ENCODE measurements at places on chromosomes 12 and 14. TPM values are rescaled to one million over a fixed set of nuclear protein-coding genes. Genes with fewer than 3 reads are reported as not detected.

DNA sequence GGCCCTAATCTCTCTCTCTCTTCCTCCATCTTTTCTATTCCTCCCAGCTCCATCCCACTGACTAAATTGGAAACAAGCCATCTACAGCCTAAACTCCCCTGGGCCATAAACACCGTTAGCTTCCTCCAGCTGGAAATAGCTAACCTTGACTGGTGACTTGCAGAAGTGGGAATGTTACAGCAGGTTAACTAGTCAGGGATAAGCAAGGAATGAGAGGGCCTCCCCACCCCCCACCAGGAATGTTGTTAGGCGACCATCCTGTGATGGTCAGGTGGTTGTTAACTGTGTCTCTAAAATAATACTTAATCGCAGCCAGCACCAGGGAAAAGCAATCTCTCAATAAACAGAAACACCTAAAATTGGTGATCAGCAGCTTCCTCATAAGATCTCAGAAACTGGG lies 40.8 kb downstream of the MIS18BP1 start:
- DNase-seq: no peak

DNA sequence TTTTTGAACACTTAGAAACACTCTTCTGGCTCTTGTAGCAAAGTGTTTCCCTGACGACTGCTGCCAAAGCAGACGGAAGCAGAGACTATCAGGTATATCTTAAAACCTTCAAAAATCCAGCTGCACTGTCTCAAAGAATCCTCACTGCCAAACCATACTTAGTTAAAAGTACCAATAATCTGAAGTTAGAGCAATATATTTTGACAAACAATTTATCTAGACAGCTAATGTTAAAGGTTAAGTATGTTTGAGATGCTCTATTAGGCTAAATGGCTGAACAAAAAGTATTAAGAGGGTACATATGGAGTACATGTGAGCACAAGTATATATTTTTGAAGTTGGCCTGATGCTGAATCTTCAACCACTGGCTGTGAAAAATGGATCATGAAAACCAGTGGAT lies 331.9 kb upstream of the DIO2 start:
- no peak for DNase-seq

- DNase-seq: no peak
Observed at GRCh38 chr14:49942090-49942489, 49.2 kb downstream of the ARF6 start.

The PHC1 gene
- 38.2 TPM for total RNA-seq

GRCh38 chr12:75727577-75727976 lies 216.2 kb upstream of the KRR1 start:
- no peak for DNase-seq

- DNase-seq: no peak
Observed at GRCh38 chr12:109343677-109344076, 4.0 kb upstream of the MYO1H start.

The PDE3A gene
- 129 TPM for total RNA-seq

DNA sequence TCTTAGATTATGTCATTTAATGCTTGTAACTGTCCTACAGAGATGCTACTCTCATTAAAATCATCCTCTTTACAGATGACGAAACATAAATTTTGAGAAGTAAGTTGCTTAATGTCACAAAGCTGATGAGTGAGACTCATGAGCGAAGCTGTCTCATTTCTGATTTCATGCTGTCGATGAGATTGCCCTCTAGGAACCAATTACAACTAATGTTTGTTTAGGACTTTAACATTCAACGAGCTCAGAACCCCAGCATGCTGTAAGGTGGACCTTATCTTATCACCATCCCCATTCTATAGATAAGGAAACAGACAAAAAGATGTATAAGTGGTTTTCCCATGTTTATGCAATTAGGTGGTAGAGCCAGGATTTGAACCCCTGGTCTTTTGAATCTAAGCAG lies 23.1 kb downstream of the BHLHE41 start:
- DNase-seq: no peak

DNA sequence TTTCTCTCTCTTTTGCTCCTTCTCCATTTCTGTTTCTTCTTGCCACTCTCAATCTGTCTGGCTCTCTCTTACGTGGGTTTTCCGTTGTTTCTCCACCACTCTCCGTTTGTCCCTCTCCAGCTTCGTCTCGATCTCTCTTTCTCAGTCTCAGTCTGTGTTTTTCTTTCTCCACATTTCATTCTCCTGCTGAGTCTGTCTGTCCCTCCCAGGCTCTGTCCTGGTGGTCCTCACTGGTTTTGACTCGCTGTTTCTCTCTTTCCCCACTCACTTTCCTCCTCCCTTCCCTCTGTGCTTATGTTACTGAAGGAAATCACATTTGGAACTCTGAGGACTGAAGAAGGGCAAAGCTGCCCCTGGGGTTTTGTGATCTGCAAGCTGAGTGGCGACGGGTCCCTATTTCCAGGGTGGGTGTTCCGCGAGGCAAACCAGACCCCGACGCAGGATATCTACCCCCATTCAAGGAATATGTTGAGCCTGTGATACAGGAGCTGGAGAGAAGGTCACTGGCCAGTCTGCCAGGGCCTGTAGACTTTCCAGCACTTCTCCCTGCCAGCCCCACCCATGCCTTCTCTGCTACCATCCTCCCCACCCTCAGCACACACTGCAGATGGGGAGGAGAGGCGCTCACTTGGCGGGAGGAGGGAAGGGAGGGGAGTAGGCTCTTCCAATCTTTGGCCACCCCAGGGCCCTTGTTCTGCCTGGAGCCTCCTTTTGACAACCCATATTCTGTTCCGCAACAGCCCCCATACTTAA lies 102.7 kb upstream of the MAP1LC3B2 start:
- DNase-seq: no peak

DNA sequence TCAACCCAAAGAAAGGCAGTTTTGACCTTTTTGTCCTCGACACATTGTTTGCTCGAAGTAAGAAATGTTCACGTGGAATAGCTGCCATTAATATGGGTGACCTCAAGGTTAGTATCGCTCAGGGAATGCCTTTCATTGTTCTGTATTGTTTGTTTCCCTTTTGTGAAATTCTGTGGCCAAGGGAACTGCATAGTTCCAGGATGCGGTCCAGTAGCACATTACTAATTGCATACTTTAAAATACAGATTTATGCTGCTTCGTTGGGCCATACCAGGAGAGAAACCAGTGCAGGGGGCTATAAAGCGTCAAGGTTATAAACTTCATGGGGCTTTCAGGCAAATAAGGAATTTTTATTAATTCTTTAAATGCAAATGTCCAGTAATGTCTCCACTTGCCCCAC lies 73.3 kb upstream of the USP44 start:
- no peak for DNase-seq

- DNase-seq: peak; percentile 20
Observed at GRCh38 chr14:106872611-106873446, 1346.4 kb downstream of the TMEM121 start.

GRCh38 chr12:58564721-58565120 lies 355.6 kb downstream of the LRIG3 start:
- DNase-seq: no peak

GRCh38 chr14:29007990-29008389 lies 241.4 kb downstream of the FOXG1 start:
- no peak for DNase-seq

- no peak for DNase-seq
Observed at GRCh38 chr12:82688596-82688995, 1.9 kb downstream of the TMTC2 start.

DNA sequence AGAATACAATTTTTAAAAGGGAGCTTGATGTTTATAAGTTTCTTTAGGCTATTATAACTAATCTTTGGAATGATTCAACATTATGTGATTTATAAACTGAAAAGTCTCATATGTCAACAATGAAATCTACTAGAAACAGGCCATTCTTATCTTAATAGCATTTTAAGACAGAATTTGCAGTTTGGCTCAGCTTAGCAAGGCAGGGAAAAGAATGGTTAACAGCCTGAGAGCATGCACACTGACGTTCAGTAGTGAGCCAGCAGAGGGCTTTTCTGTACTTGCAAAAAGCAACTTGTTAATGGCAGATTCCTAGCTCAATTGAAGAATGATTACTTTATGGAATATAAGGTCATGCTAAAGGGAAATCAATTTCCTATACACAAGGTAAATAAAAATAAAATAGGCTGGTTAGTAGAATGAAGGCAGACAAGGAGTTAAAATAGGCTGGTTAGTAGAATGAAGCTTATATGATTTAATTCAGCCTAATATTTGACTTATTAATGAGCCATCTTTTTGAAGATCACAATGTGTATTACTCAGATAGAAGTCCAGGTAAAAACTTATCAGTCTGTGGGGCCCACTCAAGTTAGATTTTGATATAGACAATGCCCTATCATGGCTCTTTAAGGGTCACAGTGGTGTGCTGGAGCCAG lies 95.9 kb downstream of the OTOGL start:
- DNase-seq: peak; percentile 24

DNA sequence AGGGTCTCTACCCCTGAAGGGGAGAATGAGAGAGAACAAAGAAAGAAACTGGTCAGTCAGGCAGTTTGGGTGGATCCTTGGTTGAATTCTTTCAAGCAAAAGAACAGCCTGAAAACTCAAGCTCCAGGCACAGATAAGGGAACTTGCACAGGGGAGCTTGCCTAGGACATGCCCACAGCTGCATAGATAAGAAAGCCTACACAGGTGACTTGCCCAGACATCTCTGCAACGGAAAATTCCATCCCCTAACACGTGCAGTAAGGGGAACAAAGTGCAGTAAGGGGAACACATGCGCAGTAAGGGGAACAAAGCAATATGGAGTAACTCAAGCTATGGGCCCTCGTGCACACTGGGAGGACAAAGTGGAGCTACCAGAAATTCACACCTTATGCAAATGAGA lies 540.1 kb upstream of the MIS18BP1 start:
- no peak for DNase-seq

GRCh38 chr14:92819011-92819597 lies 25.0 kb downstream of the GOLGA5 start:
- no peak for DNase-seq

The OLR1 gene
- total RNA-seq: 0.50 TPM

DNA sequence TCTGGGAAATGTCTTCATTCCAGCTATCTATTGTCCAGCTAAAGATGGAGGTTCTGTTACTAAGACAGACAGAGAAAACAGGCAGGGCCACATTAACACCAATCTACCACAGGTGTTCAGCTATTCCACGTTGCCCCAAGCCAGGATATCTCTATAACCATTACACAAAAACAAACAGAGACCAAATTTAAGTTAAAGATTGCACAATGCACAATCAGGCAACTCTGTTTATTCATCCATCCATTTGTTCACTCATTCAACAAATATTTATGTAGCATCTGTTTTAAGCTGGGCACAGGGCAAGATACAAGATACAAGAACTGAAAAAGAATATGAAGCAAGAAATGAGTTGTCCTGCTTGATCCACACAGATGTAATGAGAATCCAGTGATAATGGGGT lies 629.0 kb downstream of the MED13L start:
- DNase-seq: no peak

- DNase-seq: no peak
Observed at GRCh38 chr12:9051158-9051550, 61.8 kb downstream of the KLRG1 start.

DNA sequence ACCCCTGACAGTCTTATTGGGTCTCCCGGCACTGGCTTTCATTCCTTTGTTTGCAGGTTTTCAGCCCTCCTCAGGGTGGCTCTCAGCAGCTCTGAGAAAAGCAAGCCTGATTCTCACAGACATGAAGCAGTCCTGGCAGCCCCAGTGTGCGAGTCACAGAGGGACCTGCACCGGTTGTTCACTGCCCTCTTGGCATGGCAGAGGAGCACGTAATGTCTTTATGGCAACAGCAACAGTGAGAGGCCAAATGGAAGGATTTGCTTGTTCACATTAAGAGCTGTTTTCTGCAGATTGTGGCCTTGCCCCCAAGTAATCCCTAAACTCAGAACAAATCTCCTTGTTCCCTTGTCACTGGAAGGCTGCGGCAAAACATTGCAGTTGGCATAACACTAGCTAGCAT lies 3.4 kb downstream of the KCNA5 start:
- DNase-seq: peak; percentile 59

The SLC25A21 gene
- total RNA-seq: 0.12 TPM
